ENCODE measurements at places on chromosomes 12 and 14.
A peak's percentile ranks its signal among the peaks of the same experiment; 100 is the strongest.

DNA sequence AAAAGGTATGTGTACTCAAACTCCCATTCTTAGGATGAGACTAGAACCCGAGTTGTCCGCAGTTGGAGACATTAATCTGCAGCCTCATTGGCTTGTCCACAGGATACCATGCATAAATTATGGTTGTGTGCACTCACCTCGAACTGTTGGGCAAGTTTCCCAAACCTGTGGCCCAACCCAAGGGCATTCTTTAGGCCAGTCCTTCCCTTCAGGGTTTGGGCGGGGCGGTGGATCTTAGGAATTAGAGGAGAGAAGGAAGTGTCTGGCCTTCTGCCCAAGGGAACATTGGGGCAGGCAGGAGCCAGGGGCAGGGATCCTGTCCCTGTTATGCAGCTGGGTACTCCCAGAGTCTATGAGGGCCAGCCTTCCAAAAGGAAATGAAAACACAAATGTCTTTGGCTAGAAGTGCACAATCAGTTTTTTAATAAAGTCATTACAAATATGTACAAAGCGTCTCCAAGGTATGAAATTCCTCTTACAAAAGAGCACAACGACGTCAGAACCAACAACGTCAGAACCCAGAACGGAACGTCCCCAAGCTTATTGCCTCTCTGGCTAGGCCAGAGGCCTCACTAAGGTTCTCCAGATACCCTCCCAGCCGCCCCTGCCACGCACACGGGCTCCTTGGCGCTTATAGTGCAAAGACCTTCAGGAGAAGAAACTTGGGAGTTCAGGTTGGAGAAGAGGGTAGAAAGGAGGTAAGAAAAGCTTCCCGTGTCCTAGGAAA, 25.3 kb downstream of the HRK start:
- no peak for DNase-seq

DNA sequence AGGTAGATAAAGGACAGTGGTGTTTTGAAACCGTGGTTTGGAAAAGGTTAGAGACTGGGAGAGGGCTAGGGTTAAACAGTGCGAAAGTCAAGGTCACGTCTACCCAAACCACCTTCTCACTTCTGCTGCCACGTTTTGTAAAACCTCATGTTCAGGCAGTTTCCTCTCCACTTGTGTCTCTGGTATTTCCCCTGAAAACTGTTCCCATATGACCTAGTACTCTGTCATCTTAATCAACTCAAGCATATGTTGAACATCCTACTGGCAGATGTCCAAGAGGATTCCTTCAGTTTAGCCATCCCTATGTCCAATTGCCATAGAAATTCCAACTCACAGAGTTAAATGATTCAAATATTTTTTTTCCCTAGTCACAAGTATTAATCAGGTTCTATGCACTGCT, 17.4 kb downstream of the CLEC4C start:
- no peak for DNase-seq

DNA sequence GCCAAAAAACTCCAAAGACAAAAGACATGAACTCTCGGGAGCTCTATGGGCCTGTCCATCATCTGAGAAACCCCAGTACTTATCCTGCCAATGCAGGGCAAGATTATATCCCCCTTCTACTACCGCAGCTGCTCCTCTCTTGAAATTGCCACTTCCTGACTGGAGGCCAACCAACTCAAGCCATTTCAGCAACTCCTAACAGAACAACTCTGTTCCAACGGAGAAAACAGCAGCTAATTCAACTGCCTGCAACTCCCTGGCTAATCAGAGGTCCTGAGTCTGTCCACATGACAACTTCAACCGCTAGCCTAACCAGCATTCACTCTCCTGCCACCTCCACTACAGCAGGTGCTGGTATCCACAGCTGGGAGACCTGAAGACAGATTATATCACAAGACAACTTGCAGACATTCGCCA, 24.1 kb downstream of the CEP83 start:
- DNase-seq: no peak

DNA sequence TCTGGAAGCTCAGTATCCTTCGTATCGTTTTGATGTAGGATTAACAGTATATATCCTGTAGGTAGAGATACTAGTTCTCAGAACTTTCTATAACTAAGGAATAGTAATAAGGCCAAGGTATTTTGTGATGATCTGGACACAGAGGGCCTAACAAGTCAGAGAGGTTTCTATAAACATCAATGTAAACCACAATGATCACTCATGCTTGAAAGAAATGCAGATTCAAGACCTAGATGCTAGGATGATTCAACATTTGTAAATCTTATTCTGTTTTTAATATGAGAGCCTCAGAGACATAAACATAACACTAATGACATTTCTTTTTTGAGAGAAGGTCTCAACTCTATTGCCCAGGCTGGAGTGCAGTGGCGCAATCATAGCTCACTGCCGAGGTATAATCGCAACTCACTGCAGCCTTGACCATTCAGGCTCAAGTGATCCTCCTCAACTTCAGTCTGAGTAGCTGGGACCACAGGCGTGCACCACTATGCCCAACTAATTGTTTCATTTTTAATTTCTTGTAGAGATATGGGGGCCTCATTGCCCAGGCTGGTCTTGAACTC, 16.2 kb downstream of the SUPT16H start:
- no peak for DNase-seq

DNA sequence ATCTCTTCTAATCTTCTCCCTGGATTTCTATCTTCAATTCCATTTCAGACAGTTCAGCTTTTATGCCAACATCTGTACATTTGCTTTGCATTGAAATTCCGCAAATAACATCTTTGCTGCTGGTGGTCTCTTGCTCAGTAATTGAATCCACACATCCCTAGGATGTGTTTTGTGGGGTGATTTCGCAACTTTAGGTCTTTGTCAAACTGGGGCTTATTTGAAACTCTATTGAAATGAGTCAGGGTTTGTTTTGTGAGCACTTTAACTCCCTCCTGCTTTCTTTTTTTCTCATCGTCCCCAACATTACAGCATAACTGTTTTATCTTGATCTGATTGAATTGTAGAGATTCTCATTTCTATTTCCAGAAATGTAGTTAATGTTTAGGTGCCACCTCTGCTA, 404.3 kb downstream of the NPAS3 start:
- DNase-seq: no peak

DNA sequence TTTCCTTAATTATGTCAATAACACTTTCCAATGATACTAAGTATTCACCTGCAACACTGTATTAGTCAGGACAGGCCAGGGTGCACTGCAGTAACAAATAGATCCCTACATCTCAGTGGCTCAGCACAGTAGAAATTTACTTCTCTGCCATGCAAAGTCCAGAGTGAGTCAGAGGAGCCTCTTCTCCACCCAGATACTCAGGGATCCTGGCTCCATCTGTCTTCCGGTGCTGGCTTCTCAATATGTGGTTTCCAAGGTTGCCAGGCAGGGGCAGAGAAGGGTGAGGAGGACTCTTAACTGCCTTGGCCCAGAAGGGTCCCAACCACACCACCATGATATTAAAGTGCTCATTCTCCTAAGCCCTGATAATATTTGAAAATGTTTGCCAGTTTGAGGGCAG, 47.8 kb downstream of the ADGRD1 start:
- no peak for DNase-seq

DNA sequence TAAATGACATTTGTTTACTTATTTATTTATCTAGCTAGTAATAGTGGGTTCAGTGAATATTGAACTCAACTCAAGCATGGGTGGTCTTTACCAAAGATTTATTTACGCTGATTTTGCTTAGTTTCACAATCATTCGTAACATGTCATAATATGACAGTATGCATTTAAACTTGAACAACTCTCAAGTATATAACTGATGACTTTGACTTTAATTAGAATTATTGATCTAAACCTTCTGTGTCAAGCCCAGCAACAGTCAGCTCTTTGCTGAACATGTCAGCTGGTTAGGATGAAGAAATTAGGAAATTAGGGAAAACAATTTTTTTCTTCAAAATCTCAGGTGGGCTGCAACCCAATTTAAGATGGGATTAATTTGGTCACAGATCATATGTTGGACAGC, 210.5 kb upstream of the G2E3 start:
- no peak for DNase-seq

DNA sequence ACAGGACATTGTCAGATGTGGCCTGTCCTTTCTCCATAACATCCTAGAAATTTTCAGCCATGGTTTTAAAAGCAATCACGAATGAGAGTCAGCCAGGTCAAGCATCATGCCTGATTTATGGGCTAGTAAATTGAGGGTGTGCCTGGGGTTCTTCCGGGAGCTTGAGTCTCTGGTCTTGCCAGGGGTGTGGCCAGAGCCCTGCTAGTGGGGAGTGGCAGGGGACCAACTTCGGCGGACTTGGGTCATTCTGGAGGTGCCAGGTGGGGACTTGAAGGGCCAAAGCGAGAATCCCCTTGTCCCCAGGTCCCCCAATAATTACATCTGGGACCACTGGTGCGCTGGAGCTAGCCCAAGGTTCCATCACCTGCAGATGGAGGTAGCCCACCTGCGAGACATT, 5.7 kb downstream of the OTUB2 start:
- DNase-seq: no peak

GRCh38 chr12:26034371-26035142, 76.1 kb downstream of the RASSF8 start:
- DNase-seq: no peak

- DNase-seq: peak; percentile 38
Observed at GRCh38 chr12:53205747-53206419, 1.2 kb downstream of the ITGB7 start.

DNA sequence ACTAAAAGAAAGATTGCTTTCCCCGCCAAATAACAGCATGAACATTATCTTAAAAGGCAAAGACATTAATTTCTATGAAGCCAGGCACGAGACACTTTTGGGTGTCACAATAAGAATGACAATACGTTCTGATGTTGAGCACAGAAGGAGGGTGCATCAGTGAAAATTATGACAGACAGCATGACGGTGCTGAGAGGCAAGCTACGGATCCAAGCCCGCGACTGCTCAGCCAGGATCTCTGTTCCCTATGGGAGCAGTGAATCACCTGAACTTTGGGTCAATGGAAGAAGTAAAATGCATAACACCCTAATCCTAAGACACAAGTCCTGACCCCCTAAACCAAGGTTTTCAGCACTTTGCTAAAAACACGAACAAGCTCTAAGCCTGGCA, 51.7 kb downstream of the SLC25A47 start:
- DNase-seq: no peak
